NCI-H1436 (cell line): ENCODE measurements at places on chromosomes 7 and 10.

DNA sequence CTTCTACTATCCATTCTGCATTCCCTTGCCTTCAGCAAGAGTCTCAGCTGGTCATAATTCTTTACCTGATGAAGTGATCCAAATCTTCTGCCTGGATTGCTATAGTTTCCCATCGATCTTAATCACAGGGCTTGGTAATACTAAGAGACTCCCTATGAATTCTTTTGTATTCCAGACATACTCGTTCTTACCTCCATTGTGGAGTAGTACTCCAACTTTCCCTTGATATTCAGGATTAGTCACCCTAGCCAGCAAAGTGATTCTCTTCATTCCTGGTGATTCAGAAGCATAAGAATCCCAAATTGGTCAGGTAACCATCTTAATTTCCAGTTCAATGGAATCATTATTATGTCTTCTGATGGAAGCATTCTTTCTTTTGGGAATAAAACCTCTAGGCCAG, 96.7 kb downstream of the TWIST1 start:
- DNase-seq: no peak

DNA sequence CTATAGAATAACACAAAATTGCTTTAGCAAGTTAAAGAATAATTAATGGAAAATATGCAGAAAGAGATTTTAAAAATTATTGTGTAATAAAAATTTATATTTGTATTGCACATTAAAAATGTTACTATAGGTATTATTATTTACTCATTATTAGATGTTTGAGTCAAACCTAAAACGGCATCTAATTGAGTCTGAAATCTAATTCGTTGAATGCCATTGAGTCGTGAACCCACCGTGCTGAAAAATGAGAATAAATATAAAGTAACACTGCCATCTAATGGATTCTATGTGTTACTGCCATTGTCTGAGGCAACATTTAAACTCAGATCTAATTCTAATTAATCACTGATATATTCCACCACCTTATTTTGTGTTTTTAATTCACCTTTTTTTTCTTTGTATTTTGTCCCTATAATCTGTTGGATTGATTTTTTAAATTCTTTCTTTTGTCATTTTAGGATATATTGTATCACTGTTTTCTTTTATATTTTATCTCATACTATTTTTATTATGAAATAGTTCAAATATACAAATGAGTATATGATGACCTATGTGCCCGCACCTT, 62.2 kb downstream of the SAMD9 start:
- peak; percentile 45 for DNase-seq

GRCh38 chr7:47391726-47392125, 190.2 kb downstream of the TNS3 start:
- DNase-seq: no peak

- peak; percentile 66 for DNase-seq
These were observed 23.6 kb upstream of the PFKP start for GRCh38 chr10:3043512-3044368.

DNA sequence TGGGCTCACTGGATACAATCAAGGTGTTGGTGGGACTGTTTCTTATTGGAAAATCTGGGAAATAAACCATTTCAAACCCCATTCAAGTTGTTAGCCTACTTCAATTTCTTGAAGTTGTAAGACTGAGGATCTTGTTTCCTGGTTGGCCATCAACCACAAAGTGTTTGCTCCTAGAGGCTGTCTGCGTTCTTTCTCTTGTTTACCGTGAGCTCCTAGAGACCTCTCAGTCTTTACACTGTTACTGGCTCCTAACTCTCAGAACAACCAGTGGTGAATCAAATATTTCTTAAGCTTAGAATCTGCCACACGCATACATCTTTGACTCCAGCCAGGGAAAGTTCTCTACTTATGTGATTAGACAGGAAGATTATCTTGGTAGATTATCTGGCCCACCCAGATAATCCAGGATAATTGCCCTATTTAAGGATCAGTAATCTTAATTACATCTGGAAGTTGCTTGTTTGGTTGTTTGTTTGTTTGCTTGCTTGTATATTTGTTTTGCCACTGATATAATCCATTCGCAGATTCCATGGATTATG, 798.7 kb downstream of the IPMK start:
- DNase-seq: no peak

DNA sequence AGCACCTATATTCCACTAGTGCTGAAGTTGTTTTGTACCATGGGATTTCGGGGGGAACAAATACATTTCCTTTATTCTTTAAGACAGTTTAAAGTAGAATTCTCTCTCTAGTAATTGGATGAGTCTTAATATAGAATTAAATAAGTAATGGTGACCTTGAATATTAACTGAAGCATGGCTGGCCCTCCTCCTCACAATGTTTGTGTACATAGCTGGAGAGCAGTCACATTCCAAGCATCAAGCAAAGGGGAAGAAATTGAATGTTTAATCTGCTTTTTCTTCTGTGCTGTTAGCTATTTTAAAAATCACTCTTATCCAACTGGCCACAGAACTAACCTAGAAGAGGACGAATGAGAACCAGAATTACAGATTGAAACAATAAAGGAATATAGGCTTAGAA, 906.9 kb downstream of the CCSER2 start:
- no peak for DNase-seq

- DNase-seq: no peak
These were observed 26.9 kb upstream of the TRIM56 start for GRCh38 chr7:101058355-101058754.

DNA sequence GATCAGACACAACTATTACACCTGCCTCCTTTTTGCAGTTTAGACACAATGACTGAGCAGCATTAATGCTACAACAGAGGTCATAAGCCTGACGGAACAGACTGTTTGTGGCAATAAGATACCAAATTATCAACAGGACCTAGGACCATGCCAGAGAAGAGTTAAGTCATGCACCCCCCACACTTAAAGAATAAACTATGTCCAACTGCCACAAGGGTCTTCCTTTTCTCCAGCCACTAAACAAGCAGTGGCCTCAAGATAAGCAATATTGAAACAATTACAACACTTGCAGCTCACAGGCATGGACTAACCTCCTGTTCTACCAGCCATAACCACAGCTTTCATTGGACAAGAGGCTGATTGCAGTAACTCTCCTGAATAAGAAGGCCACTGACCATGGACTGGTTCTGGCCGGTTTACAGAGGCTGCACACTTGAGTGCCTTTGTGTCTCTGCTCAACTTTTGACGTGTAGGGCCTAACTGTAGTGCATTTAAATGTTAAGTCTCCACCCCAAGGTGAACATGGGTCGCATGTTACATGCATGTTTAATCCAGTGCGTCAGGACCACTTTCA, 104.4 kb downstream of the STRA8 start:
- no peak for DNase-seq

DNA sequence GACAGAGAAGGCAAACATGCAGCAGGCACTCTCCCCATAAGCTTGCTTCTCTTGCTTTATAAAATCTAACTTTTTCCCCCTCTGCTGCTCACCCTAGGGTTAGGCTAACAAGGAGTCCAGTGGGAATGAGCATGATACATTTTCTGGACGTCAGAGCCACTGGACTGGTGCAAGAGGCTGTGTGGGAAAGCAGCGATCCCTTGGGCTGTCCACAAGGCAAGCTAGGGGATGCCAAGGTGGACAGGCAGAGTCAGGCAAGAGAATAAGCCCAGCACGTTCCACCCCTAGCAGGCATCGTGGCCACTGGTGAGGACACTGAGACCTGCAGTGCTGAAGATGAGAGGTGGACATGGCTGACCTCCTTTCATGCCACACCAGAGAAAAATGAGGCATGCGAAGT, 290.9 kb upstream of the ZMIZ1 start:
- no peak for DNase-seq

GRCh38 chr7:111393011-111393754, 169.1 kb downstream of the IMMP2L start:
- no peak for DNase-seq

- DNase-seq: no peak
These were observed 28.3 kb upstream of the KLF6 start for GRCh38 chr10:3813267-3813666.

DNA sequence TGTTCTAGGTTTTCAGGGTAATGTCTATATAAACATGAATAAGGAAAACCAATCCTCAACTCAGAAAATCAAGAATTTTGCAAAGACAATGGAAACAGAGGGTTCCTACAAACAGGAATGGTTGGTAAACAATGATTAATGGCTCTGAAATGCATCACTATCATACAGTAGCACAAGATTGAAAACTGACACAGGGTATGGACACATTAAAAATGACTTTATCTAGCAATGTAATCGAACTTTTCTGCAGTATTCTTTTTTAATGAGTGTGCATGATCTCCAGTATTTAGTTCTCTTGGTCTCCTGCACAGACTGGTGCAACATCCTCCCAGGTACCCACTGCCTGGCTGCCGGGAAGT, 15.9 kb downstream of the GRB10 start:
- no peak for DNase-seq

DNA sequence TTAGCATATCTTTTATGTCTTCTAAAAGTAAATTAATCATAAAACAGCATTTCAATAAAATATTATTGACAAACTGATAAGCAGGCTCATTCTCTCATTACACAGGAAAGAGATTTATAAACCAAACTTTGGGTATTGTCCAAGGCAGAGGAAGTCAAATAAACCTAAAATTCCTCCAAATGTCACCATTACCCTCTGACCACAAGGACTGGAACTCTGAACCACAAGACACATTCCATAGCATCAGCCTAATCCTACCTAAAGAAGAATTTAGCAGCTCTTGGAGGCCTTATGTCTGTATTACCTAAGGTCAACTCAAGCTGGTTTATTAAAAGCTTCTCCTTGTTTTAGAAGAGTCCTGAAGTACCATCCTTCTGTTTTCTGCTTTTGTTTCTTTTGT, 82.4 kb upstream of the SLC13A1 start:
- no peak for DNase-seq

GRCh38 chr10:119221201-119221600, 13.8 kb downstream of the GRK5 start:
- DNase-seq: no peak
